GM23338 (cell line): ENCODE measurements at places on chromosomes 4 and X.

- peak; percentile 89 for DNase-seq
Observed at GRCh38 chr4:139651282-139652194, 14.1 kb upstream of the MGST2 start.

- DNase-seq: no peak
Observed at GRCh38 chr4:40247350-40247749, 50.5 kb downstream of the RHOH start.

DNA sequence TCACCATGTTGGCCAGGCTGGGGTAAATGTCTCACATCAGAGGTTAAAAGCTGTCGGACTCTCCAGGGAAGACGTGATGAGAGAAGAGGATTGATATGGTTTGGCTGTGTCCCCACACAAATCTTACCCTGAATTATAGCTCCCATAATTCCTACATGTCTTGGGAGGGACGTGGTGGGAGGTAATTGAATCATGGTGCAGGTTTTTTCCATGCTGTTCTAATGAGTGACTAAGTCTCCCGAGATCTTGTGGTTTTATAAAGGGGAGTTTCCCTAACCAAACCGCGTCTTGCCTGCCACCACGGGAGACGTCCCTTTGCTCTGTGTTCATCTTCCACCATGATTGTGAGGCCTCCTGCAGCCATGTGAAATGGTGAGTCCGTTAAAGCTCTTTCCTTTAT lies 64.4 kb downstream of the ASMT start:
- peak; percentile 31 for DNase-seq

DNA sequence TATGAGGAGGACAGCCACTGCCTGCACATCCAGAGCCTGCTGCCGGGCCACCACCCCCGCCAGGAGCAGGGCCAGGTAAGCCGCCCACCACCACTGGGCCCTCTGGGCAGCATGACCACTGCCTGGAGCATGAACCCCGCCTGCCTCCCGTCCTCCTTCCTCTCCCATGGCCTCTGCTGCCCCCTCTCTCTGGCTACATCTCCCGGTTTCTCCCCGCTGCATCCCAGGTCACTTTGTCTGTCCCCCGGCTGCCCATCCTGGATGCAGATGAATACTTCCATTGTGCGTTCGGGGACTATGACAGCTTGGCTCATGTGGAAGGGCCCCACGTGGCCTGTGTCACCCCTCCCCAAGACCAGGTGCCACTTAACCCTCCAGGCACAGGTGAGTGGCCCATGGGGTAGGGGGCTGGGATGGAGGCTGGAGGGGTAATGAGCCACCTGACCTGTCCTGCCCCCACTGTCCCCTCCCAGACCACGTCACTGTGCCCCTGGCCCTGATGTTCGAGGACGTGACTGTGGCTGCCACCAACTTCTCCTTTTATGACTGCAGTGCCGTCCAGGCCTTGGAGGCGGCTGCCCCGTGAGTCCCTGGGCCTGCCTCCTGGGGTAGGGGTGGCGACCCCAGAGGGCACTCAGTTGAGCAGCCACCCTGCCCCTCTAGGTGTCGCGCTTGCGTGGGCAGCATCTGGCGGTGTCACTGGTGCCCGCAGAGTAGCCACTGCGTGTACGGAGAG lies 6.0 kb downstream of the PLXNB3 start:
- no peak for DNase-seq

- no peak for DNase-seq
Observed at GRCh38 chrX:115350711-115351381, 61.3 kb downstream of the LUZP4 start.

GRCh38 chr4:110442309-110442708 lies 33.6 kb upstream of the ENPEP start:
- peak; percentile 14 for DNase-seq

DNA sequence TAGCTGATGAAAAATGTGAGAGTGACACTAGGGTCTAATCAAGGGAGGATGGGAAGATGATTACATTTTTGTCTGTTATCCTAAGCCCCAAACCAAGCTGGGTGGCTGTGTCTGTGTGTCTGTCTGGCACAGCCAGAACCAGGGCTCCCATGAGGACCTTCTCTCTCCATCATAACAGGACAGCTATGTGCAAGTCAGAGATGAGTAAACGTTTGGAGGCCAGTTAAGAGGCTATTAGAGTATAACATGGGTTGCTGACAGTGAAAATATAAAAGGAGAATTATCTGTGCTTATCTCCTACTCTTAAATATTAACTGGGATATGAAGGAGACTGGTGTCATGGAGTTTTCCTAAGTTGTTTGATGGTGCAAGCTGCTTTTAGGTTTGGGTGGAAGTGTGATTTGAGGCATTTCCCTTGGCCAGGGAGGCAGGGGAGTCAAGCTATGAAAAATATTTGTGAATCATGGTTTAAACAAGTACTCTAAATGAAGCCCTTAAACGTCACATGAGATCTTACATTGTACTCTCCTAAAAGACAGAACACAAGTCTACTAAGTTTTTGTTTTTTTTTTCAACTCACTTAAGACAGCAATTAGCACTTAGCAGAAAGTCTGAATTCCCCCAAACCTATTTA lies 156.2 kb downstream of the ENOX2 start:
- no peak for DNase-seq

DNA sequence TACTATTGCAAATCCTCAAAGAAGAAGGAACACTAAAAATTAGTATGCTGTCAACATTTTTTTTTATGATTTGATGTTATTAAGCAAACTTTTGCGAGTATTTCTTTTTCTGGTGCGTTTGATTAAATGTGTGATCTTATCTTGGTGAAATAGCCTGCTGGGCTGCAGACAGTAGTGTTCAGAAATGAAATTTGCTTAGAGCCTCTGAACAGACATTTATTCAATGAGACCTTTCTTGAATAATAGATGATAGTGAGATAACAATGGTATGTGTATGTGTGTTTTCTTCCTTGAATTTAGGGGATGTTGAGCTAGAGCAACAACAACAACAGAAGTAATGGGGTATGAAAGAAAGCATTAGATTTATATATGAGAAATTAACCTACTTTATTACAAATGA lies 12.7 kb downstream of the ADGRL3 start:
- DNase-seq: no peak

GRCh38 chr4:33161202-33161601 lies 2441.0 kb downstream of the PCDH7 start:
- DNase-seq: no peak

DNA sequence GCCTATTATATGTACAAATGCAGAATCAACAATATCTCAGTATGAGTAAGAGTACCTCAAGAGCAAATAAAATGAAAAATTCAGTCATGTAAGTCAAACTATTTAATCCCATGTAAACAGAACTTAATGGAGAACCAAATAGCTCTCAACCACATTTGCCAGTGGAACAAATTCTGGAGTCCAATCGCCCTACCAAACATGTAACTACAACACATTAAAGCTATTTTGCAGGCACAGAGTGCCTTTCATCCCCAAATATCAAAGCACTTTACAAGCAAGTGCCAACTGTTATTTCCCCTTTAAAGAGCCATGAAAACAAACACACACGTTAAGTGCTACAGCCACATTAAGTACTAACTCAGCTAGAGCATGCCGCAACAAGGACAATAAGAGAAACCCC lies 51.3 kb downstream of the PCDH19 start:
- no peak for DNase-seq
